ENCODE measurements at places on chromosomes 2 and 18.

DNA sequence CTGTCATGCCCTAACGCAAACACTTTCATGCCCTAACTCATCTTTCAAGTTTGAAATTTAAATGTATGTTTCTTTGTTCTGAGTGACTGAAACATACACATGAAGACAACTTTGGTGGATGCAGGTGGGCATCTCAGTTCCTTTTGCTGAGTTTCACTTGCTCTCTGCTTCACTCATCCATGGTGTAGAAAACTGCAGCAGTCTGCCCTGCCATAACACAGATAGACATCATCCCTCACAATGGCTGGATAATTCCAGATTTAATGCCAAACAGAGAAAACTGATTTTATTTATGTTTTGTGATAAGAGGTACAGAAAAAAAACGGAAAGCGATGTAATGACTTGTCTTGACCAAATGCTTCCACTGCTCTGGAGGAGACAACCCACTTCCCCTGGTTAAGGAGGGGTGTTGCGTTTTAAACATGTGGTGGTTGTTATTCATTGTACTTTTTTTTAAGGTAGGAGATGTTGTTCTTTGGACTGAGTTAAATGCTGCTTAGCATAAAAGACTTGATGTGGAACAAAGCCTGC, 70.4 kb downstream of the RHBDD1 start:
- DNase-seq: no peak

GRCh38 chr2:122977580-122977979, 1047.5 kb upstream of the CNTNAP5 start:
- no peak for DNase-seq

GRCh38 chr18:22136395-22136794, 33.0 kb upstream of the GATA6 start:
- peak; percentile 29 for DNase-seq

DNA sequence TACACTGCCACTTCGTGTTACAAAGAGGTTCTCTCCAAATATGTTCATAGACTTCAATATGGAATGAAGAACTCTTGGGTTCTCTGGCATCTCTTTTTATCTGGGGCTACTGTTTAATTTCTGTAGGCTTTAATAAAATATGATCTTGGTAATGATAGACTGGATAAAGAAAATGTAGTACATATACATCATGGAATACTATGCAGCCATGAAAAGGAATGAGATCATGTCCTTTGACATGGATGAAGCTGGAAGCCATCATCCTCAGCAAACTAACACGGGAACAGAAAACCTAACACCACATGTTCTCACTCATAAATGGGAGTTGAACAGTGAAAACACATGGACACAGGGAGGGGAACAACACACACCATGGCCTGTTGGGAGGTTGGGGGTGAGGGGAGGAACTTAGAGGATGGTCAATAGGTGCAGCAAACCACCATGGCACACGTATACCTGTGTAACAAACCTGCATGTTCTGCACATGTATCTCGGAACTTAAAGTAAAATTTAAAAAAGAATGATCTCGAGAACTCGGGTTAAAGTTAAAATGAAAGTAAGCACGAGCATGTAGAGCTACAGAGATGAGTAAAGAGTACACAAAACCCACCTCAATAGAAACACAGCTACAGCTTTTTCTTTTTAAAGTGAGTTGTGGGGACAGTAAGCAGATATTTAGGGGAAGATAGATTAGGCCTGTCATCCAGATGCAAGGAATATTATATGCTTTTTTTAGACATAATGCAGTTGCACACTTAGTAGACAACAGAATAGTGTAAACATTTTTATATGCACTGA, 102.3 kb downstream of the SGPP2 start:
- no peak for DNase-seq

GRCh38 chr18:814300-815084, 2.5 kb upstream of the YES1 start:
- no peak for DNase-seq

GRCh38 chr2:219569041-219569440, 2.3 kb downstream of the OBSL1 start:
- DNase-seq: no peak

- no peak for DNase-seq
Observed at GRCh38 chr18:62437235-62438017, 85.4 kb upstream of the ZCCHC2 start.

- no peak for DNase-seq
Observed at GRCh38 chr2:116490511-116491145, 1323.9 kb upstream of the DDX18 start.

DNA sequence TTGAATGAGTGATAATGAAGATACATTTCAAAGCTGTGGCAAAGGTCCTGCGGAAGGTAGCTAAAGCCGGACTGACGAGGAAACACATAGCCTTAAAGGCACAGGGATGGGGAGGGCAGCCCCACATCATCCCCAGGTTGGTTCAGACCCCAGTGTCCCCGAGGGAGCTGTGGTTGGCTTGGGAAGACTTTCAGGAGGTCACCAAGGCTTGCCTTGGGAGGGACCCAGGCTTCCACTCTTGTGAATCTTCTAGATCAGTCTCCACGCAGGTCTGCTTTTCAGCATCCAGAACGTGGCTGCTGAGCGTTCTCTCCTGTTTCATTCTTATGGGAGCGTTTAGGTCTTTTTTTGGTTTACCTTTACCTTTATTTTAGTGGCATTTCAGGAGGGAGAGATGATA, 16.8 kb downstream of the KIF1A start:
- DNase-seq: no peak

DNA sequence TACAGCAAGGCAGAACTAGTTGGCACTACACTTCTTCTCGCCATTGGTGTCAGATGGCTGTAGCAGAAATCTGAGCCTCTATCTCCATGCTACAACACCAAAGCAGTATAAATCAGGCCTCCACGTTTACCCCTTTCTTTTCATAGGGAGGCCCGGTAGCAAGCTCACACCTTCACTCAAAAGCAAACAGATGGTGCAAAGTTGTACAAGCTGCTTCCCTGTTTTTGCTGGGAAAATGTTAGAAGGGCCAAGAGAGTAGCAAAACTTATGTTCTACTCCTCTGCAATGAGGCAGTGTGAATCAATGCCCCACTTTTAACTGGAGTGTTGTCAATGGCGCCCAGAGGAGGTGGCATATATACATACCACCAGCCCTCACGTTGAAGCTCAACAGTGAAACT, 369.6 kb upstream of the NRXN1 start:
- no peak for DNase-seq

- no peak for DNase-seq
Observed at GRCh38 chr18:43578706-43579105, 301.4 kb upstream of the SYT4 start.

- no peak for DNase-seq
Observed at GRCh38 chr2:47521666-47522285, 118.8 kb downstream of the MSH2 start.

DNA sequence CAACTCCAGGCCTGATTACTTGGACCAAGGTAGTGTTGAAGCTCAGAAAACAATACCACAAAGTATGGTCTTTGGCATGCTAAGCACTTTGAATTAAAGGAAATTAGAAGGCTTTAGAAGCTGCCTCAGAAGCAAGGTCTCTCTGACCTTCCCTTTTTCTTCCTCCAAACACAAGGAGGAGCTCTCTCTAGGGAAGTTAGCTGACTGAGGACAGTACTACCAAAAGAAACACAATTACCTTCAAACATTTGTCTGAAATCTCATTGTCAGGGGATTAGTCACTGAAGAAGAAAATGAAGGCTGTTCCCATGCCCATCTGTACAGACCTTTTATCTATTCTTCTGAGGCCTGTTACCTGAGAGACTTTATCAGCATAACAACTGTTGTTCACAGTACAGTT, 279.3 kb downstream of the CDH20 start:
- no peak for DNase-seq

Data from LoVo (cell line).